Pericardium fibroblast (primary cell): ENCODE measurements at places on chromosomes 2 and 18. TPM values are rescaled to one million over a fixed set of nuclear protein-coding genes. Genes with fewer than 3 reads are reported as not detected.

The GDF7 gene
- 0.09 and 0.12 TPM in 2 replicates for total RNA-seq

The RAD51AP2 gene
- total RNA-seq, result not detected in 2 replicates

The PSD4 gene
- total RNA-seq, result 0.58 and 0.85 TPM in 2 replicates

The TWIST2 gene
- total RNA-seq, result 114 and 149 TPM in 2 replicates

The NOL4 gene
- total RNA-seq, result not detected in 2 replicates

The ITPRIPL1 gene
- 0.34 and 0.35 TPM in 2 replicates for total RNA-seq

The NCKAP5 gene
- 0.09 and 0.12 TPM in 2 replicates for total RNA-seq

The IL1RL2 gene
- 0.58 and 1.7 TPM in 2 replicates for total RNA-seq

The GALNT13 gene
- 0.09 and 0.12 TPM in 2 replicates for total RNA-seq

The SEH1L gene
- 12.5 and 23.9 TPM in 2 replicates for total RNA-seq

The WDR12 gene
- total RNA-seq, result 14.7 and 32.9 TPM in 2 replicates

The DSC1 gene
- total RNA-seq, result under 0.01 TPM in 1 of 2 replicates, not detected in the other

The LYG1 gene
- total RNA-seq, result 1.3 TPM in 1 of 2 replicates, not detected in the other

The HSPD1 gene
- 124 TPM in 2 replicates for total RNA-seq

The CTIF gene
- 73.7 and 79.6 TPM in 2 replicates for total RNA-seq

The CLEC4F gene
- total RNA-seq, result not detected in 2 replicates

The INHBB gene
- 0.09 and 1.6 TPM in 2 replicates for total RNA-seq

The ACADL gene
- total RNA-seq, result 0.09 TPM in 1 of 2 replicates, not detected in the other

The MAP3K19 gene
- not detected in 2 replicates for total RNA-seq

The NOSTRIN gene
- total RNA-seq, result 0.43 and 2.6 TPM in 2 replicates

The GAL3ST2 gene
- total RNA-seq, result not detected in 2 replicates

The FEV gene
- total RNA-seq, result not detected in 2 replicates

The DOK6 gene
- 0.94 and 2.8 TPM in 2 replicates for total RNA-seq

The WDR75 gene
- 19.3 and 31.1 TPM in 2 replicates for total RNA-seq

The ACMSD gene
- total RNA-seq, result not detected in 2 replicates

The MEIS1 gene
- 21.9 and 37.7 TPM in 2 replicates for total RNA-seq

The ALKAL2 gene
- total RNA-seq, result 0.09 and 1.3 TPM in 2 replicates

The GCG gene
- not detected in 2 replicates for total RNA-seq

The GRB14 gene
- 1.4 and 2.3 TPM in 2 replicates for total RNA-seq

The FSHR gene
- not detected in 2 replicates for total RNA-seq

The ANKRD30BL gene
- not detected in 2 replicates for total RNA-seq
